ENCODE measurements at places on chromosomes 1 and 21.
A peak's percentile ranks its signal among the peaks of the same experiment; 100 is the strongest.

- no peak for DNase-seq
Measured at GRCh38 chr1:25692560-25692959, 76.0 kb downstream of the MAN1C1 start.

DNA sequence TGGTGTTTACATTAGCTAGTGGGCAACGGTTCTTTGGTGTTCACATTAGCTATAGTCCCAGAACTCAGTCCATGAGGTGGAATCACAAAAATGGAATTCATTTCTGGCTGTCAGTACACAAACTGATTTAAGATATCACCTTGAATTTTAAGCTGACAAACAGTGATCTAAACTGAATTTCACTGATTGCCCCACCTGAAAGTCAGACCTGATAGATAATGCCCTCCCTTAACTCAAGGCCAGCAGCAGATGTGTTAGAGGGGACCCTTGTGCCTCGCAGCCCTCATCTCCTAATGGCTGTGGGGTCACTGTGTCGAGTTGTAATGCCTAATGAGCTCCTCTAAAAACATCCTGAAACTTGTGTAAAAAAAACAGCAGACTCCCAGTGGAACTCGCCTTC lies 8.6 kb downstream of the ARF1 start:
- DNase-seq, result no peak

DNA sequence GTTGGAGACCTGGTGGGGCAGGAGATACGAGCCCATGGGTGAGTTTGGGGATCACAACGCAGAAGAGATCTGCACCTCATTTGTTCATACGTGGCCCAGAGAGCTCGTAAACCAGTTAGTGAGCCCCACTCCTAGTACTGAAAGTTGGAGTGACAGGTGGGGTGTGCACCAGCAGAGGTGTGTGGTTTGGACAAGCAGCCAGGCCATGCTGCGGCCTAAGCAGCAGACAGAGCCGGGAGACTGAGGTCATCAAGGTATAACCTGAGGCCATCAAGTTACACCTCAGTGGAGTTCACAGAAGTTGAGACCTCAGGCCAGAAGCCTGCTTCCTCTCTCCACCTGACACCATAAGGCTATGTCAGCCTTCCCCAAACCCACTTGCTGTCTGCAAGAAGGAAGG lies 27.6 kb downstream of the KCNJ6 start:
- no peak for DNase-seq

GRCh38 chr1:81506699-81507098 lies 294.0 kb upstream of the ADGRL2 start:
- DNase-seq, result no peak

DNA sequence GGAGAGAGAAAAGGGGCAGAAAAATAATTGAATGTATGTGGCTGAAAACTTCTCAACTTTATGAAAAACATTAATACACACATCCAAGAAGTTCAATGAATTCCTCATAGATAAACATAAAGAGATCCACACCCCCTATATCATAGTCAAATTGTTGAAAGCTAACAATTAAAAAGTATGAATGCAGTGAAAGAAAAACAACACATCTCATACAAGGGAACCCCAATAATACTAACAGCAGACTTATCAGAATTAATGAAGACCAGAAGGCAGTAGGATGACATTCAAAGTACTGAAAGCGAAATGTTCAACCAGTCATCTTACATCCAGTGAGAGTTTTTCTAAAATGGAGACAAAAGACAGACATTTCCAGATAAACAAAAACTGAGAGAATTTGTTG lies 134.4 kb downstream of the FMN2 start:
- no peak for DNase-seq

DNA sequence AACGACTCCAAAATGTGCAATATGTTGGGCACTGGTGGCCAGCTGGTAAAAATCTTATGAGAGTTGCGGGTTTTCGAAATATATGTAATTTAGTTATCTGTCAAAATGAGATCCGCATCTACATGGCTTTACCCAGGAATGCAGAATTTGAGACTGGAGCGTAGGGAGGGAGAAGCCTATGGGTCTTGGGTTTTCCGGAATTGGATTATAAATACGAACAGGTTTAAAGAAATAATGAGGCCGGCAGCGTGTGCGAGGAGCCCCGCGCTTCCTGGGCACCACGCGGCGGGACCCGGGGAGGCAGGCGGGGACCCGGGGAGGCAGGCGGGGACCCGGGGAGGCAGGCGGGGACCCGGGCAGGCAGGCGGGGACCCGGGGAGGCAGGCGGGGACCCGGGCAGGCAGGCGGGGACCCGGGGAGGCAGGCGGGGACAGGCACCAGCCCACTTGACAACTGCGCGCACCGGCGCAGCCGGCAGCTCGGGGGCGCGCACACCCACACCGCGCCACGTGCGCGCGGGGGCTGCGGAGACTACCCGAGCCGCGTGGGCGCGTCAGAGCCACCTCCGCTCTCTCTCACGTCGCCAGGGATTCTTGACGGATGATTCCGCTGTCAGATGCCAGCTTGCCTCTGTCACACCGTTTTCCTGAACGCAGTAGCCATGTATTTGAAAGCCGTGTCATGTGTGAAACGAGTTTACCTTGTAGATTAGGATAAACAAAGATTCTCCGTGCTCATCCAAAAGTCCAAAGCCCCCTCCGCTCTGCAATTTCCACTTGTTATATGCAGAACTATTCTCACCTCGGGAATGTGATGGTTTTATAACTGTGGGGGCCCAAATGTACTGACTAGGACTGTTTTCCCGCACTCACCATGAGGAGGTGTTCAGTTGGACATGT lies 54.3 kb upstream of the HNRNPU start:
- DNase-seq, result peak; percentile 50

- DNase-seq, result no peak
Measured at GRCh38 chr21:21247424-21247823, 249.2 kb downstream of the NCAM2 start.
